ENCODE measurements at places on chromosomes 6 and 20.
A peak's percentile ranks its signal among the peaks of the same experiment; 100 is the strongest.

- no peak for DNase-seq
These were observed 37.3 kb downstream of the SH3BGRL2 start for GRCh38 chr6:79668381-79668780.

- DNase-seq, result no peak
These were observed 12.2 kb downstream of the IGF2R start for GRCh38 chr6:159981071-159981402.

GRCh38 chr20:59242714-59243626 lies 57.4 kb upstream of the EDN3 start:
- no peak for DNase-seq

GRCh38 chr6:63576985-63577712 lies 4.9 kb downstream of the LOC128125822 start:
- no peak for DNase-seq

GRCh38 chr6:14652536-14652935 lies 535.0 kb downstream of the CD83 start:
- DNase-seq, result no peak

- DNase-seq, result no peak
These were observed 898.0 kb upstream of the EYS start for GRCh38 chr6:66605011-66605410.

- DNase-seq, result no peak
These were observed 1223.6 kb upstream of the GJE1 start for GRCh38 chr6:140909156-140909555.

DNA sequence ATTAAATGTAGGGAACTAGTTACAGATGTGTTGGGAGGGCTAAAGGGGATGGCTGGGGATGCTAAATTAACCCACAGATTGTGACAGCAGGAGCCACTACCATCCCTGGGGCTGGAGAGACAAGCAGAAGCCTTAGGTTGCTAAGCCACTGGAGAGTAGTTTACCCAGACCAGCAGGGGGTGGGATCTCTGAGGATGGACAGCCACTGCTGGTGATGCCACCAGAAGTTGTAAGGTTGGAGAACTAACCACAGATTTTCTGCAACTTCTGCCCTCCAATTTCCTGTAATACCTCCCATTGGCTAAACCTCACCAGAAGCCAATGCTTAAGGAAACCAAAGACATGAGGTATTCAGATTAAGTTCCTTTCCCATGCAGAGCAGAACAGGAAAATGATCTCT lies 139.6 kb upstream of the NOX3 start:
- no peak for DNase-seq

GRCh38 chr6:113564371-113565171 lies 292.6 kb upstream of the MARCKS start:
- peak; percentile 14 for DNase-seq

- no peak for DNase-seq
These were observed 22.8 kb upstream of the GCLC start for GRCh38 chr6:53567701-53568100.

GRCh38 chr20:22805219-22805618 lies 220.8 kb upstream of the FOXA2 start:
- DNase-seq, result no peak

GRCh38 chr6:10951675-10952282 lies 64.9 kb downstream of the SYCP2L start:
- no peak for DNase-seq
